NCI-H460 (cell line): ENCODE measurements at places on chromosomes 16 and 17.

- no peak for DNase-seq
Measured at GRCh38 chr16:11955713-11956123, 9.3 kb upstream of the TNFRSF17 start.

GRCh38 chr17:81395600-81396277 lies 482 bp downstream of the BAHCC1 start:
- DNase-seq: no peak

DNA sequence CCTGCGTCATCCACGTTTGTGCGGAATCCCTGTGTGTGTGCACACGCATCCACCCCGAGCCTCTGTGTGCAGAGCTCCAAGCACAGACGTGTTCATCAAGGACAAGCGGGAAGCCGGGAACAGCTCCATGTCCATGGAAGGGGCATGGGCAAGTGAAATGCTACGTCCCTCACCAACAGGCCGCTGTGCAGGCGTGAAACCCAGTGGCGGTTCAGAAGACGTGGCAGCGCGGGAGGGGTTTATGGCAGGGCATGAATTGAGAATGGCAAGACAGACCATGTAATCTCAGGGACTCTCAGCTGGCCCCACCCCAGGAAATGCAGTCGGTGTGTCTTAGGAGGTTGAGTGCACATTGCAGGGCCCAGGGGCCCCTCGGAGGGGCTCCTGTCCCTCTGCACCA lies 52.7 kb downstream of the TBC1D16 start:
- DNase-seq: no peak

DNA sequence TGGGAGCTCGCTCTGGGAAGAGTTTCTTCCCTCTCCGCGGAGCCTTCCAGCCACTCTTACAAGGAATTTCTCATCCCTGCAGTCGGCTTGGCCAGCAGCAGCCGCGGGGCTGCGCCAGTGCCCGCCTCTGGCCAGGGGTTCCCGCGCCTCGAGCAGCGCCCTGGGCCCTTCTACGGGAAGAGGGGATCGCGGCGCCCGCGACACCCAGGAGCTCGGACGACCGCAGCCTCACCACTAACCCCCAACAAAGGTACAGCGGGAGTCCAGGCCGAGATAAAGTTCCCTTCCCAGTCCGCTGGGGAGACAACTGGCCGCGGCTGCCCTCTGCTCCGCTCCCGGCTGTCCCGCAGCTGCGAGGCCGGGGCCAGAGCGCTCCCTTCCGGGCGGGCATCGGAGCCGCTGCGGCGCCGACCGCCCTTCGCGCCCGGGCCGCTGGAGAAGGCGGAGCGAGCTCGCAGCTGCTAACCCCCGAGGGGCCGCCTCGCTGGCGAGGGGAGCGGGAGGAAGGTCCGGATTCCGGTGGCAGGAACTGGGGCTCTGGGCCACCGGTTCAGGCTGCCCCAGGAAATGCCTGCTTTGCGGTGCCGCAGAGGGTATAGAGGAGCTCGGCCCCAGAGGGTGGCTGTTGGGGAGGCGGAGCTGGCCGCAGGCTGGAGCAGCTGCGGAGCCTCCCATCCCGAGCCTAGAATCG lies 3.6 kb upstream of the HS3ST3B1 start:
- DNase-seq: no peak

GRCh38 chr16:53147500-53148065 lies 92.8 kb downstream of the CHD9 start:
- DNase-seq: no peak

DNA sequence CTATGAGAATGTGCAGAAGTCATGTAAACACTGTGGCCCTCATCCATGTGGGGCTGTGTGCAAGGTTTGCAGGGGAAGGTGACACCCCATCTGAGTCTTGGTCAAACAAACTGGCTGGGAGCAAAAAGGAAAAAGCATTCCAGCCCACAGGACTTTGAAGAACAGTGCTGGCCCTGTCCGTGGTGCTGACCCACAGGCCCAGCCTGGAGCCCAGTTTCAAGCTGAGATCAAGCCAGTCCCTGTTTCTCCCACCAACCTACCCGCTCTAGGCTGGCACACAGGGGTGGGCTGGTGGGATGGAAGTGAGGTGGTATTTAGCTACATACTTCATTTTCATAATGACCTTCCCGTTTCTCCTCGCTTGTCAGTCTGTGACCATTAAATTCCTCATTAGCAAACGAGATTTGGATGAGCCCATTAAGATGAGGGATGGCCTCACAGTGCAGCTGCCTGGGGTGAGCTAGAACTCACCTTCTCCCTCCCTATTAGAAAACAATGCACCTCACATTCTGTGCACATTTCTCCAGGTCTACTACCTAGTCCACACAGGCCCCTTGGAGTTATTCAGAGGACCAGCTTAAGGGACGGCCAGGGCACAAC lies 12.6 kb upstream of the RPL38 start:
- no peak for DNase-seq

DNA sequence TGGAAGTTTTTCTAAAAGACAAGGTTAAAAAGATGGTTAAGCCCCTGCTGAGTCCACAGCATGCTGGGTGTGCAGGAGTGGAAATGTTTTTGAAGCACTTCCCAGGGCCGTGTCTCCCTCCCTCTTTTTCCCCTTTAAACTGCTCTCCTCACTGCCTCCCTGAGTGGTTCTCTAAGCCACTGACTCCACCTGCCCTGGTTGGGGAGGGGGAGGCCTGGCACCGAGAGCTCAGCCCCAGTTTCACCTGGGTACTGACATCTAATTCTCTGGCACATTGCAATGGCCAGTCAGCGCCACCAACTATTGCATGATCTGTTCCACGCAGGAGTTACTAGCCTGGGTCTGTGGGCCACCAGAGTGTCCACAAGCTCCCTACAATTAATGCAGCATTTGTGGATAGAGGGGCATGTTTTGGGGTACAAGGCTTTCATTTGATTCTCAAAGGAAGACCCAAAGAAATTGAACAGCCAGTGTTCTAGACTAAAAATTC lies 22.7 kb downstream of the MPP3 start:
- no peak for DNase-seq

GRCh38 chr16:63157818-63158217 lies 1121.6 kb upstream of the CDH8 start:
- no peak for DNase-seq

DNA sequence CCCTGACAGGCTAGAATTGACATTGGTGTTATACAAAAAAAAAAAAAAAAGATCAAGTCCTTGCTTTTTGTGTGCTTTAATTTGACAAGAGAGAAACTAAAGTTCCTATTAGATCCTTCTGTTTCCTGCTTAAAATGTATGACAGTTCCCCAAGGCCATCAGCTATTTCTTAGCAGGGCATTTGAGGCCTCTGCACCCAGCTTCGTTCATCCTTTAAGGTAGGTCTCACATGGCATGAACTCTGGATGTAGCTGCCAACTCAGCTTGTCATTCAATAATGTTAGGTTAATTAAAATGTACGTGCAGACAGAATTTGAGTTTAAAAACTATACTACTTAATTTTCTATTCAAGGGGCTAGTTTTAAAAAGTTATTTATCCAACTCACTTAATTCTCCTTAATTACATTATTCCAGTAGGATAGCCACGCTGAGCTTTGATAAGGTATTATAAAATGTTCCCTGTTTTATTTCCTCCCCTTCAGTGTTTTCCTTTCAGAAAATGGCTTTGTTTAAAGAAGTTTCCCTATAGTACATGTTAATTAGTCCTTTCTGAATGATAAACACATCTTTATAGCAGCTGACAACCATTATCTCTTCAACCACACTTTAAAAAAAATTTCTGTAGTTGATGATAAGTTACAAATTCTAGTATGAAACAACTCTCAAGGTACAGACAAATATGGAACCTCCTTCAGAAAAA lies 1.2 kb upstream of the RFFL start:
- no peak for DNase-seq

DNA sequence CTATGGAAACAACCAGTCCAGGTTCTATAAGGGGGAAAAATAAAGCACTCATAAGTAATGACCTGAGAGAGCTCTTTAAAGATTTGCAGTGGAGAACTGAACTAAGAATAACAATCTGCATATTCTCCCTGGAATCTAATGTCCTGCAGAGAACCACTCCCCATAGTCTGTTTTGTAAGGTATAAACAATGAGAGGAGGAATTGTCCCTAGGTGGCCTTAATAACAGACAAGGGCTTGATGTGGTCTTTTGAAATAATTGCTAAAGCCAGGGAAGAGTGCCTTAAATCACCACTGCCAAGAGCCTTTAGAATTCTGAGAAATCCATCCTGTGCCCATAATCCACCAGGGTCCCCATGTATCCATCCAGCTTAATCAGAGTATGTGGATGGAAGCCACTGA lies 106.3 kb downstream of the CDH11 start:
- no peak for DNase-seq

GRCh38 chr16:85615852-85616606 lies 2.9 kb downstream of the GSE1 start:
- peak; percentile 53 for DNase-seq

DNA sequence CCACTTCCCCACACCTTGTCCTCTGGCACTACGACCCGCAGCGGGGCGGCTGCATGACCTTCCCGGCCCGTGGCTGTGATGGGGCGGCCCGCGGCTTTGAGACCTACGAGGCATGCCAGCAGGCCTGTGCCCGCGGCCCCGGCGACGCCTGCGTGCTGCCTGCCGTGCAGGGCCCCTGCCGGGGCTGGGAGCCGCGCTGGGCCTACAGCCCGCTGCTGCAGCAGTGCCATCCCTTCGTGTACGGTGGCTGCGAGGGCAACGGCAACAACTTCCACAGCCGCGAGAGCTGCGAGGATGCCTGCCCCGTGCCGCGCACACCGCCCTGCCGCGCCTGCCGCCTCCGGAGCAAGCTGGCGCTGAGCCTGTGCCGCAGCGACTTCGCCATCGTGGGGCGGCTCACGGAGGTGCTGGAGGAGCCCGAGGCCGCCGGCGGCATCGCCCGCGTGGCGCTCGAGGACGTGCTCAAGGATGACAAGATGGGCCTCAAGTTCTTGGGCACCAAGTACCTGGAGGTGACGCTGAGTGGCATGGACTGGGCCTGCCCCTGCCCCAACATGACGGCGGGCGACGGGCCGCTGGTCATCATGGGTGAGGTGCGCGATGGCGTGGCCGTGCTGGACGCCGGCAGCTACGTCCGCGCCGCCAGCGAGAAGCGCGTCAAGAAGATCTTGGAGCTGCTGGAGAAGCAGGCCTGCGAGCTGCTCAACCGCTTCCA lies 2.6 kb downstream of the METTL26 start:
- DNase-seq: no peak

GRCh38 chr17:79930062-79930876 lies 91.0 kb upstream of the CBX4 start:
- no peak for DNase-seq

DNA sequence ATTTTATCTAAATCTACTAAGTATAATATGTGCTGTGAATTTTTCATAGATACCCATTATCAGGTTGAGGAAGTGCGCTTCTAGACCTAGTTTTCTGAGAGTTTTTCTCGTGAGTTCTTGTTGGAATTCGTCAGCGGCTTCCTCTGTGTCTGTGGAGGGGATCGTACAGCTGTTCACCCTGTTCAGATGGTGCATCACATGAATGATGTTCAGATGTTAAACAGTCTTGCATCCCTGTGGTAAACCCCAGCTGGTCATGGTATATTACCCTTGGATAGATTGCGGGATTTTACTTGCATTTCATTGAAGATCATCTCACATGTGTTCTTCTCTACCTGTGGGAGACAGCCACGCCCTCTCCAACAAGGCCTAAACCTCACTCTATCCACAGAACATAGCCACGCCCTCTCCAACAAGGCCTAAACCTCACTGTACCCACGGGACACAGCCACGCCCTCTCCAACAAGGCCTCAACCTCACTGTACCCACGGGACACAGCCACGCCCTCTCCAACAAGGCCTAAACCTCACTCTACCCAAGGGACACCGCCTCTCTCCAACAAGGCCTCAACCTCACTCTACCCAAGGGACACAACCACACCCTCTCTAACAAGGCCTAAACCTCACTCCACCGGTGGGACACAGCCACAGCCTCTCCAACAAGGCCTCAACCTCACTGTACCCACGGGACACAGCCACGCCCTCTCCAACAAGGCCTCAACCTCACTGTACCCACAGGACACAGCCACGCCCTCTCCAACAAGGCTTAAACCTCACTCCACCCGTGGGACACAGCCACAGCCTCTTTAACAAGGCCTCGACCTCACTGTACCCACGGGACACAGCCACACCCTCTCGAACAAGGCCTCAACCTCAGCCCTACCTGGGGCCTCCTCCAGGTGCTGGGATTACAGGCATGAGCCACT lies 180.2 kb upstream of the CHMP6 start:
- no peak for DNase-seq

- no peak for DNase-seq
Measured at GRCh38 chr16:85435286-85435685, 177.8 kb upstream of the GSE1 start.

DNA sequence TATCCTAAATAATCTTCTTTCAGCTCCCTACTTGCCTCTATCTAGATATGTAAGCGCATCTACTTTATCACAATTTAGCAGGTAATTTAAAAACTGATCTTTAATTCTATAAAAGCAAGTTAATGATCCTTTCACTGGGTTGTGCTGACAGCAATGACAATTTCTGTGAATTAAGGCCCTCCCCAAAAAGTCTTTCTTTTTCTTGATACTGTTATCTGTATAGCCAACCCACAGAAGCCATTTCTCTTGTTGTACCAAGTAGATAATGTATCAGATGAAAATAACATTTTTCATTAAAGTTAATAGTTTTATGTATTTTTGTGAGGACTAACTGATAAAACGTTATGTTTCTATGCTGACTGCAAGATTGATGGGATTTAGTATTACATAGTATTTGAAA lies 3.8 kb downstream of the ZPBP2 start:
- DNase-seq: no peak
